ENCODE measurements at places on chromosomes 16 and 17.
A peak's percentile ranks its signal among the peaks of the same experiment; 100 is the strongest.

- no peak for DNase-seq
Observed at GRCh38 chr17:21214777-21215541, 998 bp upstream of the TMEM11 start.

- DNase-seq = peak; percentile 56
Observed at GRCh38 chr17:7064261-7064660, 15.8 kb downstream of the CLEC10A start.

GRCh38 chr16:87207509-87207908, 109.7 kb downstream of the C16orf95 start:
- no peak for DNase-seq

DNA sequence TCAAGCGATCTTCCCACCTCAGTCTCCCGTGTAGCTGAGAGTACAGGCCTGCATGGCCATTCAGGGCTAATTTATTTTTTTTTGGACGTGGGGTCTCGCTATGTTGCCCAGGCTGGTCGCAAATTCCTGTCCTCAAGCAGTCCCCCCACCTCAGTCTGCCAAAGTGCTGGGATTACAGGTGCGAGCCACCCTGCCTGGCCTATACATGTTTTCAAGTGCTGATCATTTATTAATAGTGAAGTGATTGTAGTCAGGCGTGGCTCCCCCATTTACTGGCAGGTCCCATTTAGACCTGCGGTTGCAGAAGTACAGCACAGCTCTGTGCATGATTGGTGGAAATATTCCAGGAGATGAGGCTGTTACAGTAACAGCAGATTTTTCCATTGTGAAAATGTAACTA, 8.4 kb downstream of the FOXK2 start:
- DNase-seq = no peak

DNA sequence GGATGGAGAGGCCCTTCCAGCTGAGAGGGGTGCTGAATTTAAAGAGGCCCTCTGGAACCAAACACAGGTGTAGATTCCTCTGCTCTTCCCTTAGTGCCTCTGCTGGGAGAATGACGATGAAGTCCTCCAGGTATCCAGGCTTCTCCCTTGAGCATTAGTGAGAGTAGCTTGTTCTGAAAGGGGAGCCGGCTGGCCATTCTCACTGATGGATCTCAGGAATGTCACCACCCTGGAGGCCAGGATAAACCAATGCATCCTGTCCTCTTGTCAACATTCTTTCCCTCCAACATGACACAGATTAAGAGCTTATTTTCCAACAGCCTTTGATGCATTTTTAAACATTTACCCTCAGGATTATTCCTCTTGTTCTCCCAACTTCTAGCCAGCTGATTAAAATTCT, 325.5 kb downstream of the CA10 start:
- DNase-seq = no peak

DNA sequence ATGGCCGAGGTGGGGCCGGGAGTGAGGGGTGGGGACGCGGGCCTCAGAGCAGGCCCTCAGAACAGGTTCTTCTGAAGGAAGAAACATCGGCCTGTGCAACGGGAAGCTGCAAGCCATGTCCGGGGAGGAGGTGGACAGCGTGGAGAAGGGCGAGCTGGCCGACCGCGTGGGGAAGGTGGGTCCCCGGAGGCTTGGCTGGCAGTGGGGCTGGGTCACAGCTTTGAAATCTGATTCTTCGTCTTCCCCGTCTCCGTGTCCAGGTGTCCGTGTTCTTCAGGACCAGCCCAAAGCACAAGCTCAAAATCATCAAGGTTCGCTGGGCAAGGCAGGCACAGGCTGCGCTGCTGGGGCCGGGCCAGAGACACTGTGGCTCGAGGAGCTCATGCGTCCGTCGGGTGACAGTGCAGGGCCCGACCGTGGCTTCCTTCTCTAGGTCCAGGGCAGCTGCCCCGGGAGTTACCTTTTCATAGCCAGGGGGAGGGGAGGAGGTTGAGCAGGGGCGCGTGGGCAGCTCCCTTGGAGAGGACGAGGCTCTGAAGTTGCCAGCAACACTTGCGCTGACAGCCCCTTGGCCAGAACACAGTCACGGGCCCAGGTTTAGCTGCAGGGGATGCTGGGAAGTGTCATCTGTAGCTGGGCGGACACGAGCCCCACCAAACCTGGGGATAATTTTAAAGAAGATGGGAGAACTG, 51.3 kb downstream of the MEAK7 start:
- DNase-seq = no peak

- DNase-seq = no peak
Observed at GRCh38 chr17:1067282-1067956, 70.5 kb downstream of the TIMM22 start.

DNA sequence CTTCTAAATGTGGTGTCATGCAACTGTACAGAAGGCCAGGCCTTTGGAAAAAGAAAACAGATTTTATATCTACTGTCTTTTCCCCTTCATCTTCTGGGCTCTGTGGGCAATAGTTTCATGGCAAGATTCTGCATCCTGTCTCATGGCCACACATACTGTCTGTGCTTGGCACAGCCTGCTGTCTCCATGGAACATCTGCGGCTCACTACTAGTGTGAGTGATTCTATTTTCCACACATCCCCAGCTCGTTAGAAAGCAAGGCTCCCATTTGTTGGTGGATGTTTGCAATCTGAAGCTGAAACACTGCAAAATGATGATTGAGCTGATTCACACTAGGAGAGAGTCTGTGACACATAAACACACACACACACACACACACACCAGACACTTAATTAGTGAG, 32.4 kb downstream of the CACNG3 start:
- DNase-seq = no peak

DNA sequence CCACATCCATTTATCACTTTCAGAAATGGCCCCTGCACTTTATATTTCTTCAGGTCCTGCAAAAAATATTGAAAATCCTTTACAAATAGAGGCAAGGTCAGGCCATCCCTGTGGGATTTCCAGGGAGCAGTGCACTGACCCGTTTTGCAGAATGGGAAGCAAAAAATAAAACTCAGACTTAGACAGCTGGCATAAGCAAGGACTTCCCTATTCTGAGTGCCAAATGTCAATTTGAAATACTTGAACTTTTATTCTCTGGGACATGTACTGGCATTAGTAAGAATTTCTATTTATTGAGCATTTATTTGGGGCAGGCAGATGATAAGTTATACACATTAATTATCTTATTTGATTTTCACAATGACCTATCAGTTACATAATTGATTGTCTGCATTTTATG, 32.4 kb downstream of the PRKCB start:
- no peak for DNase-seq

GRCh38 chr17:1718362-1719165, 5.9 kb upstream of the WDR81 start:
- no peak for DNase-seq

DNA sequence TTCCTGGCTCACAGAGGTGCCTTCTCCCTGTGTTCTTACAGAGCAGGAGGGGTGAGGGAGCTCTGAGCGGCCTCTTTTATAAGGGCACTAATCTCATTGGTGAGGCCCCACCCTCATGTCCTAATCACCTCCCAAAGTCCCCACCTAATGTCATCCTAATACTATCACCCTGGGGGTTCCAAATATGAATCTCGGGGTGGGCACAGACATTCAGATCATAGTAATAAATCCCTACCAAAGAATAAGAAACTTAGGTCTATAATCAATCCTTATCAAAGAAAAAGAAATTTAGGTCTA, 32.3 kb upstream of the METRNL start:
- no peak for DNase-seq

Measured in BE2C (cell line).